ENCODE measurements at places on chromosomes 2 and 18.

GRCh38 chr2:17306706-17307105 is 211.5 kb downstream of the RAD51AP2 start:
- DNase-seq, result no peak

DNA sequence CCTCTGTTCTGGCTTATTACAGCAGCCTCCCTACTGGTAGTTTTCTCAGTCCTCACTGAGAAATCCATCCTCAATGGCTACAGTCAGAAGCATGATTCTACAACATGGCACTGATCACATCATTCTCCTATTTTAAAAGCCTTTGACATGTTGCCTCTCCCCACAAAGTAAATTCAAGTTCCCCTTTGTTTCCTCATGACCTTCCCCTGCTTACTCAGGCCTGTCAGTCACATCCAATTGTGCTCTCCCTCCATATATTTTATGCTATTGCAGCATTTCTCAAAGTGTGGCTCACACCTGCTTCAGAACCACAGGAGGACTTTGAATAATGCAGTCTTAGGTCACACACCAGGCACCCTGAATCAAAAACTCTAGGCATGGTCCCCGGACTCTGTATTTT is 124.6 kb downstream of the SPOPL start:
- no peak for DNase-seq

GRCh38 chr2:65620026-65620425 is 187.6 kb upstream of the SPRED2 start:
- DNase-seq, result no peak

DNA sequence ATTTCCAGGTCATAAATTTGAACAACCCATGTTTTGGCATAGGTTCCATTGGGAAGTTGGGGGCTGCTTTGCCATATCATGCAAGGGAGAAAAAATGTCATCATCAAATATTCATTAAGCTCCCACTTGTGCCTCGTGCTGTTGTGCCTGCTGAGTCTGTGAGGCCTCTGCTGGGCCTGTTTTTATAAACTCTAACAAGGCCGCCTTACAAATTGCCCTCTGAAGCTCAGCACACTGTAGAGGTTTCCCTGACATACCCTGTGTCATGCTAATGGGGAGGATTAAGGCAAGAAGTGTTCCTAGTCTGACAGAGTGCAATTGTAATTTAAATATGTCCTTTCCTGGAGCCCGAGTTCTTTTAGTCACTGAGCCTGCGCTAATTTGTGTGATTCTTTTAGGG is 17.6 kb downstream of the OSBPL6 start:
- DNase-seq, result no peak

DNA sequence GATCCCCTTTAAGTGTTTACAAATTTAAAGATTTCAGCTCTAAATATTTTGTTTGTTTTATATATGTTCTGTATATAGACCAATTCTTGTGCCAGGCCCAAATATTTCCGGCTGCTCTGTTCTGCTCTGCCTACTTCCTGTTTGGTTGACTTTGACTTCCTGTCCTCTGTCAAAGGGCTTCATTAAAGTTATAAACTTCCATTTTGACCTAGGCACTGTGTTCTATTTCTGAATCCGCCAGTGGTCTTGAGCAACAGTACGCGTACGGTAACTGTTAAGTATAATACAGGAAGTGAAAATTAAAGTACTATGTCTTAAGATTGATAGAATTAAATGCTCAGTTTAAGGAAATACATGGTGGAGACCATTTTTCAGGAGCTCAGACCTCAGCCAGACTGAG is 13.5 kb upstream of the REL start:
- DNase-seq, result no peak

DNA sequence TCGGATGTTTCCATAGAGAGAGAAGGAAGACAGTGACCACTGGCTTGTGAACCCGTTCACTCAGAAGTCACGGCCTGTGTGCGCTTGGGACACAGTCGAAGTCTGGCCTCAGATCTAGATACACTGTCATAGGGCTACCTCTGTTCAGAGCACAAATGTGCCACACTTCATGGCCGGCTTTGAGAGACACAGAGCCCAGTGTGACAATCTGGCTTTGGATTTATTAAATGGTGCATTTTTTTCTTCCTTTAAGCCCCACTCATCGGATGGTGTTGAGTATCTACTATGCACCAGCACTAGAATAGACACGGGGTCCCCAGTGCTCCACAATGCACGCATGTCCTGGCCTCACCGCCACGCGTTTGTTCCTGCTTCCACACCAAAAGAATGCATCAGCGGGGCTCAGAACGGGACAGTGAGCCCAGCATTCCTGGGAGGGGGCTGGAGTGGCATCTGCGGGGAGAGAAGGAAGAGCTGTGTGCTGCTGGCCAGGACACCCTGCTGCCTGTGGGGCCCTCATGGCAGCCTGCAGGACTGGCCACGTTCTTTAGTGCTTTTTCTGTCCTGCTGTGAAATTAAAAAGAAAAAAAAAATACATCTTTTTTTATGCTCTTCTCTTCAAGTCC is 738.9 kb upstream of the SALL3 start:
- DNase-seq, result no peak

DNA sequence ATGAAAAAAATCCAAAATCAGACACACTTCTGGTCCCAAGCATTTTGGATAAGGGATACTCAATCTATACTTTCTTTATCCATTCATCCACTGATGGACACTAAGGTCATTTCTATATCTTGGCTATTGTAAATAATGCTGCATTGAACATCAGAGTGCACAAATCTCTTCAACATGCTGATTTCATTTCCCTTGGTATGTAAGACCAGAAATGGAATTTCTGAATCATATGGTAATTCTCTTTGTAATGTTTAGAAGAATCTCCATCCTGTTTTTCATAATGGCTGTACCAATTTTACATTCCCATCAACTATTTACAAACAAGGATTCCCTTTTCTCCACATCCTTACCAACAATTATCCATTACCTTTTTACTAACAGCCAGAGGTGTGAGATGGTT is 33.7 kb upstream of the MCM6 start:
- no peak for DNase-seq

DNA sequence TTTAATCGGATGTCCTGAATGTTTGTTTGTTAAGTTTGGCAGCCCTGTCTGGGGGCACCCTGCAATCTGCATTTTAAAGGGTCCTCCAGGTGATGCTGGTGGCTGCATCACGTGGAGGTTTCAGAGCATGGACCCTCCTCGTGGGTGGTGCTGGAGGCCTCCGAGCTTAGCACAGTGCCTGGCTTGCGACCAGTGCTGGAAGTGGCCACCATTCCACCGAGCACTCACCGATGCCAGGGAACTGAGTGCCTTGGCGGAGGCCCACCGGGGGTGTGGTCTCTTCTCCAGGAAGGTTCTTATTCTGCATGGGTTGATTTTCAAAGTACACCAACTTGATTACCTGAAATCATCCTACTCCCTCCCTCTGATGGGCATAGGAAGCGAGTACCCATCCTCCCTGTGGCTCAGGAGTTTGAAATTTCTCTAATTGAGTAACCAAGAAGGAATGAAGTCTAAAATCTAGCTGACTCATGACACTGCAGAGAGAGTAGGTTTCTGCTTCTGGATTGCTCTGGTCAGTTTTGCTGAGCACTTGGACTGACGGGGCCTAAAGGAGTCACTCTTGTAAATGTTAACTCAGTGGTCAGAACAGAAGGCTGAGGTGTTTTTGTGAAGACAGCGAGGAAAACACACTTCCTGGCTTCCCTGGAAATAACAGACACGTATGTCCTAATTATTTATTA is 58.1 kb upstream of the SLC66A3 start:
- DNase-seq, result no peak

DNA sequence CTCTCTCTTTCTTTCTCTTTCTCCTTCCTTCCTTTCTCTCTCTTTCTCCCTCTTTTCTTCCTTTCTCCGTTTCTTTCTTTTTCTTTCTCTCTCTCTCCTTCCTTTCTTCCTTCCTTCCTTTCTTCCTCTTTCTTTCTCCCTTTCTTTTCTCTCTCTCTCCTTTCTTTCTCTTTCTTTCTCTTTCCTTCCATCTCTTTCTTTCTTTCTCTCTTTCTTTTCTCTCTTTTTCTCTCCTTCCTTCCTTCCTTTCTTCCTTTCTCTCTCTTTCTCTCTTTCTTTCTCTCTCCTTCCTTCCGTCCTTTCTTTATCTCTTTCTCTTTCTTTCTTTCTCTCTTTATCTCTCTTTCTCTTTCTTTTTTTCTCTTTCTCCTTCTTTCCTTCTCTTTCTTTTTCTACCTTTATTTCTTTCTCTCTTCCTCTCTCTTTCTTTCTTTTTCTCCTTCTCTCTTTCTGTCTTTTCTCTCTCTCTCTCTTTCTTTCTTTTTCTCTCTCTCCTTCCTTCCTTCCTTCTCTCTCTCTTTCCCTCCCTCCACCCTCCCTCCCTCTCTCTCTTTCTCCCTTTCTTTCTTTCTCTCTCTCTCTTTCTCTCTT is 32.3 kb upstream of the ODC1 start:
- DNase-seq, result no peak

DNA sequence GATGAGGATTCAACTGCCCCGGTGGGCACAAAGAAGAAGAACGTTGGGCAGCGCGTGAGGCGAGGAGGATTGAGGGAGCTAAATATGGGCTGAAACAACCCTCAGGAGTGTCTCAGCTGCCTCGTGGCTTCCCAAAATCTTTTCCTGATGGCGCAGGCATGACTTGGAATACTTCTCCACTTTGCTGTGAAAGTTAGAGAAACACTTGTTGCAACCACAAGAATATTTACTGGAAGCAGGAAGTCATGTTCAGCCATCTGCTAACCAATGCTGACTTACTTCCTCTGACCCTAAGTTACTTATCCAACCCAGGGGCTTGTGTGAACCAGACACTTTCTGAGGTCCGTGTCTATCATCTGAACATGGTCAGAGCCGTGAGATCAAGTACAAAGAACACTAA is 148.8 kb downstream of the ARL4C start:
- no peak for DNase-seq

- no peak for DNase-seq
These were observed 394.2 kb upstream of the ZEB2 start for GRCh38 chr2:144914113-144914512.

- no peak for DNase-seq
These were observed 5.1 kb upstream of the TTR start for GRCh38 chr18:31586616-31587015.

- DNase-seq, result no peak
These were observed 61.7 kb downstream of the KCNS3 start for GRCh38 chr2:17940091-17940630.

- DNase-seq, result no peak
These were observed 163.2 kb downstream of the WDPCP start for GRCh38 chr2:63425079-63425416.

DNA sequence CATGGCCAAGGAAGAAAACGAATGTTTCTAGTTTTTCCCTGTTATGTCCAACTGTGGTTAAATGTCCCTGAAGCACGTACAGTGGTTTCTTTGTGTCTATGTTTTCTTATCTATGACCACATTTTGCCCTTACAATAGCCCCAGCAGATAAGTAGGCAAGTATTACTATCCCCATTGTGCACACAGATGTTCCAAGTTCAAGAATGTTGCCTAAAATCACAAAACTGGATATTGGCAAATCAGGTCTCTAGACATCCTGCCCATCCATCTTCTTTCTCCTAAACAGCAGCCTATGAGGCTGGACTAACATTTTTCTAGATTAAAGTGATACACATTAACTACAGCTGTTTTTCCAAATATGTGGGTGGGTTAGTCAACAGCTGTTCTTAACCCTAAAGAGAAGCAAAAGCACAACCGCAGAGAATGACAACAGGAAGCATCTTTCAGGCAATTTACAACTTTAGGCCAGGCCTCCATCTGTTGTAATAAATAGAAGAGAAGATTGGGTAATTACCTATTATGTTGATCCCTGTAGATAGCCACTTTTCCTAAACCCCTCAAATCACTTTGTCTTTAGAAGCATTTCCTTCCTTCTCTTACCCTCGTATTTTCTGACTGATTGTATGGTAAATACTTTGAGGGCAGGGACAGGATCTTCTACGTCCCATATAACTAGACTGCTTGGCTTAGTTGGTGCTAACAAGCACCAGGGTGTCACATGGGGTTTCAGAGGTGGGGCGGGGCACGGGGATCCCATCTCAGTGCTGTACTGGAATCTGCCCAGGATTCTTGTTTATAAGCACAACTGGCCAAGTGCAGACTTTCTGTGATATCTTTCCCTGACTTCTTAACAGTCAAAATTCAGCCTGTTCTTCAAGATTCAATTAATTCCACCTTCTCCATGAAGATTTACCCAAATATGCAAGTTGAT is 132.1 kb upstream of the SETBP1 start:
- DNase-seq, result no peak

DNA sequence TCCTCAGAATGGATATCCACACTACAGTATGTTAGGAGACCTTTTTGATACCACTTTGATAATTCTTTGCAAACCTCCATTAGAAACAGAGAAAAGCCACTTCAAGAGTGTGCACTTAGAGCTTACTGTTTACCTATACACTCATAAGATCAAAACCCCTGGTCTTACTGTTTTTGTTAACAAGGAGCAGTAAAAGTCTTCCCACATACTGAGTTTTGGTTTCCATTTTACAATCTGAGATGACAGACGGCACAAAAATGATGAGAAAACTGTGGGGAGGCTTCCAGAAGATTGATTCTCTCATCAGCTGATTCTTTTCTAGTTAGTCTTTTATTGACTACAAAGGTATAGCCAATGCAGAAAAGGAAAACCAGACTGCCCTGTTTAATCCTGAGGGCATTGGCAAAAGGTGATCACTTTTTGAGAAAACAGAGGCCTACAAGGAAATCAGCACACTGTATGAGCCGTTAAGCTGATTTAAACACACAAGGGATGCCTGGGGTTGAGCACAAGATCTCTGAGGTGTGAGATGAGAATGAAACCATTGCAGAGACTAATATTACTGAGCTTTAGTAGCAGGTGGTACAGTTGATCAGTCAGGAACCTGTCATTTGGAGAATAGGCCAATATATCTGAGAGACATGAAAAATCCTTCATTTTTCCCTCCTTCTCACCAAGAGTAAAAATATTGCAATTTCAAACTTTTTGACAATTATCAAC is 368.6 kb downstream of the GRB14 start:
- no peak for DNase-seq

DNA sequence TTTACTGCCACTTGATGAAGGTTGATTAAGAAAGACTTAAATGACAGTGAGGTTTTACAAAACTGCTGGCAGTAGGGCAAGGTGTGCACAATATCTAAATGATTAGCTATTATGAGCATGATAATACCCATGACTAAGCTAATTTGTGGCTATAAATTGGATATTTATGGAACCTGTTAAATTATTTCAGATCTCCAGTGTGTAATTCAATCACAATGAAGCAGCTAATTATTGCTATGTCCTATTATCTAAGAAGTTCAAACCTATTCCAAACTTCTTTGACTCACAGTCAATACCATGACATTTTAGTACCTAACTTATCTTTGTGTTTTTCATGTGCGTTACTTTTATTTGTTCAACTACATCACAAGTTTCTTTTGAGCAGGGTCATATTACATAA is 253.8 kb upstream of the MMADHC start:
- no peak for DNase-seq

GRCh38 chr18:23037646-23038045 is 97.6 kb upstream of the CABLES1 start:
- no peak for DNase-seq

DNA sequence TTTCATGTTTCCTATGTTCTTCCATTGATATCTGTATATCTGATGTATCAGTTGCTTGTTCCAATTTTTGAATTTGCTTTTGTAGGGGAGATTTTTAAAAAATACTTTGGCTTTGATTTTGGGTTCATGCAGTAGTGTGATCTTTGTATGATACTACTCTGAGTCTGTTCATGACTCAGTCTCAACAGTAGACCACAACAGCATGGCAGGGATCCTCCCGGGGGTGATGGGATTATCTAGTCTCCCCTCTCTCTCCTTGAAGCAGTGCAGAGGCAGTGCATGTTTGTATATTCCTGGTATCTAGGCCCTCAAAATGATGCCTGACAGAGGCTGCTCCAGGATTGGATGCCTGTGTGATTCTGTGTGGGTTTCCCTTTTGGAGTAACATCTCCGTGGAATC is 55.3 kb downstream of the G6PC2 start:
- DNase-seq, result no peak

- no peak for DNase-seq
These were observed 190.6 kb downstream of the CTIF start for GRCh38 chr18:48729404-48729803.

Measured in thoracic aorta (tissue), 2 donors.